ENCODE measurements at places on chromosomes 12 and 14.

- peak; percentile 58 for DNase-seq
Observed at GRCh38 chr14:87805315-87805723, 187.7 kb downstream of the GALC start.

DNA sequence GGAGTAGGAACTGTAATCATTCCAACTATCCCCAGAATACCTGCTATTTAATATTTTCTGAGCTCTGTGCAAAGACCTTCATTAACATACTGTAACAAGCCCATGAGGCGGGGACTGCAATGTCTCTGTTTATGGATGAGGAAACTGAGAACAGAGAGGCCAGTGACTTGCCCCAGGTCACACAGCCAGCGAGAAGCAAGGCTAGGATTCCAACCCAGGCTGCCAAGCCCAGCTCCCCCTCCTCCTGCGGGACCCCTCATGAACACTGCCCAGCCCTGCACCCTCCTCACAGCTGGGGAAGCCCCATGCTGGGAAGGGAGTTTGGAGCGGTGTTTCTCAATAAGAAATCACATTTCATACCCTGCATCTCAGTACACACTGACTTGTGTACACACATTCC, 10.9 kb downstream of the HVCN1 start:
- no peak for DNase-seq

GRCh38 chr12:24544368-24544767, 404.5 kb downstream of the BCAT1 start:
- DNase-seq = no peak

DNA sequence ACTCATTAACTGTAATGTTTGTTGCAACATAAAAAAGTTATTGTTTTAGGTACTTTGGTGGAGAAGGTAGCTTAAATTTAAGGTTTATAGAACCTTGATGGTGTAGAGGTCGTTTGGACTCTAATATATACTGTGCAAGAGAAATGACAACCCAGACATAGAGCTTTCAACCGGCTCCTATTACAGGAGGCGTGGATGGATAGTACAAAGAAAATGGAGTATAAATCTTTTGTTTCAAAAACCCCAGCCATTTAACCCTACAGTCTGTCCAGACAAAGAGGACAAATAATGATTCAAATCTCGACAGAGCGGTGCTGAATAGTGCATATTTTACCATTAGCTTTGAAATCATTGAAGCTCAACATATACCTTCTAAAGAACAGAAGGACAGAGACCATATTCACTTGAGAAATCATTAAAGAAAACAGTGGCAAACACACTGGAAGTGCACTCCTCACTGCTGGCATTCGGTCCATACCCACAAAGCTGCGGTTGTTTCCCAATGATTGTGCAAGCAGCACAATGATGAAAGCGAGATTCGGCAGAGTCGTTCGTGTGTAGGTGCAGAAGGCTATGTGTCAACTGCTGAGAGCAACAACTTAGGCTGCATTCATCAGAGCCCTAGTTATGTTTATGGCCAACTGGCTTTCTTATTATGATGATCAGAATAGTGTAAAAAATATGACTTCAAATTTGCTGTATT, 688.6 kb downstream of the NOVA1 start:
- DNase-seq = no peak

- no peak for DNase-seq
Observed at GRCh38 chr14:56224229-56224628, 106.0 kb downstream of the PELI2 start.

DNA sequence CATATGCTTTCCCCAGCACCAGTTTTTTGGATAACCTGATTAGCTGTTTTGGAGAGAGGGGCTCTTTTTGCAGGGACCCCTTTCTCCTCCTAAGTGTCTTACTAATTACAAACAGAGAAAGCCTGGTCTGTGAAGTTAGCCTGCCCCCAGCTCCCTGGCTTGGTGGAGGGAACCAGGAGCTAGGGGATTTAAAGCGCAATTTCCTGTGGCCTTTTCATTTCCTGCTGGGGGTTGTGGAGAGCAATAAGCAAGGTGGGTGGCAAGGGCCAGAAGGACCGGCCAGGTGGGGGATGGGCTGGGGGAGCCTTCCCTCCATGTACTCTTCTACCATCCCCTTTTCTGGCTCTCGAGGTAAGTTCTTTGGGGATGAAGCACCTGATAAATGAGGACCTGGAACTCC, 4.1 kb upstream of the CISTR start:
- DNase-seq = no peak

GRCh38 chr12:16608946-16609539, 3.1 kb upstream of the LMO3 start:
- no peak for DNase-seq

DNA sequence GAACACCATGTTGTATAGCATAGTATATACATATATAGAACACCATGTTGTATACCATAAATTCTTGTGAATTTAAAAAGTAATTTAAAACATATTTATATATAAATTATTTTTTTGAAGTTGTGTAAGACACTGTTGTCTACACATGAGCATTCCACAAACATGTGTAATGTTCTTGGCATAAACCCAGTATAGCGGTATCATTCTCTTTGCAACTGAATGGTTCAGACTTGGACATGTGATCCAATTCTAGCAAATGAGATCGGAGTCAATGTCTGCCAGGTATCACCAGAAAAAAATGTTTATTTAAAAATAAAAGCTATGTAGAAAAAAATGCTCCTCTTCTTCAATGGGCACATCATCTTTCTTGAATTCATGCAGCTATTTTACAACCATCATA, 33.9 kb downstream of the CEP290 start:
- DNase-seq = no peak

DNA sequence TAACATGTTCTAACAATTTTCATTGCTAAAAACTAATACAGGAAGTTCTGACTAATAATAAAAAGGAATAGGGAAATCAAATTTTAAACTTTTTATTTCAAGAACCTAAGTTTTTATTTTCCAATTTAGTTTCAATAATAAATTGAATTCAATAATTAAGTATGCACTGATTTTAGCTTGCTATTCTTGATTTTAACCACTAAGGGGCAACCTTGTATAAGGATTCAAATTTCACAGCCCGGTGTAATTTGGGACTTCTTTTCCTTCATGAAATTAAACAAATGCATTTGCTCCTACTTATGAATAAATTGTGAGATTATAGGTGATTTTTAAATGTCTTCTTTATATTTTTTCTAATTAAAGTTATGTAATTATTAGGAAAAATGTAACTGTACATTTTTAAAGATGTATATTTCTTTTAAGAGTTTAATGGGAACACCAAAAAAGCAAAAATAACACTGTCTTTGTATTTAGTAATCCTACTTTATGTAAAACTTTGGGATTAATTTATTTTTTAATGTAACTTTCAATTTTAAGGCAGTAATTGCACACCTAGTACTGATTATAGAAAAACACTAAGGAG, 241.4 kb upstream of the PDZRN4 start:
- DNase-seq = no peak

- no peak for DNase-seq
Observed at GRCh38 chr12:120962532-120963020, 15.8 kb upstream of the HNF1A start.

DNA sequence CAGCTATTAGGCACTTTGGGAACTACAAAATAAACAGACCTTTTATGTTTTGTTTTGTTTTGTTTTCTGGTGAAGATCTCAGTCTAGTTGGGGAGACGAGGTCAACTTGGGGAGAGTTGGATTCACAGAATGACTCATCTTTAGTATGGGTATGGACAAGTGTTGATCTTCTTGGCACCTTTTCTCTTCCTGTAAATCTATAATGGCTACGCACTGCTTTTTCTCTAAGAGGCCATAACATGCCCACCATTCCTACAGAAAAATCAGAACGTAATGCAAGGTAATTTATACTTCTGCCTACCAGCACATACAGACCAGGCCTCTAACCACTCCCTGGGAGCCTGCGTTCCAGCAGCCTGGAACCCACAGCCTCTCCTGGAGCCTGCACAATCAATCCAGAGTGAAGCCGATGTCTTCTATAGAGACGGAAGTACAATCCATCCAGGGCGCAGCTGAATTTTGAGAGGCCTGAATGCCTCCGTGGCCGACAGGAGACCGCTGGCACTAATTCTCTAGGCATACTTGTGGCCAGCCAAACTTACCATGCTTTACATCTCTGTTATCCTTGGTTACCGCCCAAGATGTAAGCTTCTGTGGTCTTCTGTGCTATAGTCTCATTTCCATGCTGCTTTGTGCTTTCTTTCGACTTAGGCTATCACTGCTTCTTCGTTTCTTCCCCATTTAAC, 717 bp downstream of the PPHLN1 start:
- no peak for DNase-seq

- no peak for DNase-seq
Observed at GRCh38 chr12:53765891-53766290, 14.1 kb upstream of the CISTR start.

- DNase-seq = no peak
Observed at GRCh38 chr12:108975024-108975593, 45.8 kb downstream of the SVOP start.

DNA sequence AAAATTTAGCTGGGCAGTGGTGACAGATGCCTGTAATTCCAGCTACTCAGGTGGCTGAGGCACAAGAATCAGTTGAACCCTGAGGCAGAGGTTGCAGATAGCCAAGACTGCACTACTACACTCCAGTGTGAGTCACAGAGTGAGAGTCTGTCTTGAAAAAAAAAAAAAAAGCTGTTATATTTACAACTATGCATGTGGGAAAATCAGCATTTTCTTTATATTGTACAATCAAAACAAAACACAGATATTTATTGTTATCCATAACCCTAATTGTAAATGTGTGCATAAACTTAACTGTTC, 12.5 kb downstream of the C1R start:
- DNase-seq = no peak

- DNase-seq = peak; percentile 7
Observed at GRCh38 chr12:73106296-73106695, 834.1 kb downstream of the TRHDE start.

DNA sequence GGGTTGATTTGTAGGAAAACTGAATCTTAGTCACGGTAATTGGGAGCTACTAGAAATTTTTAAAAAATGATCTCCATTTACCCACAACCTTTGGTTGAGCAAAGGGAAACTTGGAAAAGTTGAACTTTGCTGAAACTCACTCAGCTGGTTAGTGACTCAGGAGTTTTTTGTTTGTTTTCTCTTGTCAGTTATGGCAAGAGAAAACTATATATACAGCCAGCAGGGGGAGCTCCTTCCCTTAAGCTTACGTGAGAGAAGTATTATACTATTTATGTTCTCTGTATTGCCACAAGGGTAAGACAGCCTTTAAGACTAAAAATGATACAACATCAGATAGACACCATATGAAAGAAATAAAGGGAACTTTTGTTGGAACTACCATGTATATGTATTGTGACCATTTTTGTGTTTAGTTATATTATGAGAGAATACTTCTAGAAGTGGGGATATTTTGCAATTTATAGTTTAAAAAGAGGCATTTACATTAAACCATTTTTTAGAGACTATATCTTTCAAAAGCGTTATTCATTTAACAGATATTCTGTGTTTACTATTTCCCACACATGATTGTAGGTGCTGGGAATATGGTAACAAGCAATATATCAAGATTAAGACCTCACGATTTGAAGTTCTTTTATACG, 28.1 kb upstream of the TBC1D30 start:
- DNase-seq = peak; percentile 61

DNA sequence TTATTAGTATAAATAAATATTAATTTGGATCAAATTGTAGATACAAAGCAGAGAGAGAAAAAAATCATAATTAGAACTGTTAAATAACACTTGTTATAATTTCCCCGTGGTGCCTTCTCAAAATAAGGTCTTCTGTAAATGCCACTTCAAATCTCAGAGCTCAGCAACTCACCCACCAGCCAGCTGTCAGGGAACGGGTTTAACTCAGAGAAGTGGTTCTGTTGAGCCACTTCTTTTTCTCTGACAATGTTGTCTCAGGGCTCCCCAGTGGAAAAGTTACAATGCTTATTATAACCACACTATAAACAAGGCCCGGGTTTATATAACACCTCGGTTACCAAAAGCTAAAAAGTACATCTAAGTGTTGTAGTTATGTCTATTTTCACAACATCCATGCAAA, 452.6 kb downstream of the GLT1D1 start:
- no peak for DNase-seq

GRCh38 chr14:53603994-53604393, 352.6 kb downstream of the BMP4 start:
- no peak for DNase-seq

GRCh38 chr14:49931523-49931922, 38.6 kb downstream of the ARF6 start:
- no peak for DNase-seq

DNA sequence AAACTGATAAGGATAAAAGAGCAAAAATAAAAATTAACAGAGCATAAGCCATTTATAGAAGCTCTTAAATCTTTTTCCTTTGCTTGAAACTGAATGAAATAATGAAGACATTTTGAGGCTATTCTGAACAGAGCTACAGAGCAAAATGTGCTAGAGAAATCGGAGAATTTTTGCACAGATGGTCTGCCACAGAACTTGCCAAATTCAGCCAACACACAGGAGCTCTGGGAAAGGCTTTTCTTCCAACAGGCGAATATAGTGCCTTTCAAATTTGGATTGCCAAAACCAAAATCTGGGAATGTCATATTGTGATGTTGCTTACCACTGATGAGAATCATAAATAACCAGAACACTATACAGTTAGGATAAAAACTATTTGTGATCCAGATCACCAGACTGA, 406.3 kb downstream of the RPL10L start:
- no peak for DNase-seq

DNA sequence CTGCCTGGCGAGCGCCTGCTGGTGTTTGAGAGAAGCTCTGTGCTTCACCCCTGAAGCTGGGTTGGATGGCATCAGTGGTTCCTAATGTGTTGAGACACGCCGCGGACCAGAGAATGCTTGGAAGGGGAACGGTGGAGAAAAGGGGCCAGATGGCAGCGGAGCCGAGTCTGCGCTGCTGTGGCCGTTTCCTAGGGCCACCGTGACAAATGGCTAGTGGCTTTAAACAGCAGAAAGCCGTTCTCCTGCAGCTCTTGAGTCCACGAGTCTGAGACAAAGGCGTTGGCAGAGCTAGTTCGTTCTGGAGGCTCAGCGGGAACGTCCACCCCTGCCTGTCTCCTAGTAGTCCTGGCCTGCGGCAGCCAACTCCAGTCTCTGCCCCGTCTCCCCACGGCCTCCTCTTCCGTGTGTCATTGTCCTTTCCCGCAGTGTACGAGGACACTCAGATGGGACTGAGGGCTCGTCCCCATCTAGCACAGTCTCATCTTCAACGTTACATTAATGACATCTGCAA, 103.6 kb downstream of the ADGRD1 start:
- DNase-seq = no peak

DNA sequence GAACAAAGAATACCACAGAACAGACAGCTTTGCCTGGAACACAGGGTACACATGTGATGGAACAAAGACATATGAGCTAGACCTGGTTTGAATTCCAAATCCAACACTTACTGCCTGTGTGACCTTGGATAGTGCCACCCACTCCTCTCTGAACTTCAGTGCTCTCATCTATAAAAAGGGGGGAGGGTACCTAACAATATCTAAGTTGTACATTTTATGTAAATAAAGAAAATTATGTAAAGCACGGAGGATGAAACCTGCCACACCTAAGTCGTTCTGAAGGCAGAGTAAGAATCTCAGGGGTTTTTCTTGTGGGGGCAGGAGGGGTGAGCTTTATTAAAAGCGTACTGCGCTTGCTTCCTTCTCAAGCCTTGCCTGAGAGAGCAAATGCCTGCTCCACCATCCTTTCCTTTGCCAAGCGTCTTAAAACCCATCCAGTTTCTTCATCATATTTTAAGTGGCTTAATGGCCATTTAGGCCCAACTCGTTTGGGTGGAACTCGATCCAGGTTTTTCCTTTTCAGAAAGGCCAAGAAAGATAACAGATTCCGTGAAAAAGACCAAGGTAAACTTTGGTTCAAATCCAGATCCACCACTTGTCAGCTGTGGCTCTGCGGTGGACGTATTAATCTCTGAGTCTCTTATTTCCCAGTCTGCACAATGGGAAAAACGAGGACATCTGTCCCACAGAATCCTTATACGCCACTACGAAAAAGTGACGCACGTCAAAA, 946 bp downstream of the DDX24 start:
- peak; percentile 36 for DNase-seq
